KBM-7 (cell line): ENCODE measurements at places on chromosomes 5 and 9.

DNA sequence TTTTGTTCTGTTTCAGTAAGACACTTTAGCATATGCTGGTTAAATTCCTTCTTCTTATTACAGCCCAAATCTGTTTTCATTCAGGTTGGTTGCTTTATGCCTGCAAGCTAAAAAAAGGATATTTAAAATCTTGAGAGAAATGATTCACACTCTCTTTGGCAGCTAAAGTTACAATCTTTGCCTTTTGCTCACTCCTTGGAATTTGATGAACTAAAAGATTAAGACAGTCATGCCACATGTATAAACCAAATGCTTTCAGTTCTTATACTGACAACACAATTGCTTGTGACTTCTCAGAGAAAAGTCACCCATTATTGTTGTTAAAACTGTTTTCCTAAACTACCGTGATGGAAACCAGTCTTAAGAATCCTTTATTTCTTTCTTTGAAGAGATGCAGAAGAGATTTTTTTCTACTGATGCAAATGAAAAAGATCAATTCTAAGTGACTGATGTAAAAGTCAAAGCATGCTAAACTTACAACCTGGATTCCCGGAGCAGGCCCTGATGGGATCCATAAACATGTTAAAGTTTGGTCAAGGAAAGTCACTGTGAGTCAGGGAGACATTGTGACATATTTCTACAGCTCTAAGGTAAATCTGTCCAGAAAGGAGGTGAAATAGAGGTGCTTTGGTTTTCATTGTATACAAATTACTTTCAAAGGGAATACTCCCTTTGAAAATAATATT, 144.2 kb upstream of the CDH10 start:
- DNase-seq: no peak

DNA sequence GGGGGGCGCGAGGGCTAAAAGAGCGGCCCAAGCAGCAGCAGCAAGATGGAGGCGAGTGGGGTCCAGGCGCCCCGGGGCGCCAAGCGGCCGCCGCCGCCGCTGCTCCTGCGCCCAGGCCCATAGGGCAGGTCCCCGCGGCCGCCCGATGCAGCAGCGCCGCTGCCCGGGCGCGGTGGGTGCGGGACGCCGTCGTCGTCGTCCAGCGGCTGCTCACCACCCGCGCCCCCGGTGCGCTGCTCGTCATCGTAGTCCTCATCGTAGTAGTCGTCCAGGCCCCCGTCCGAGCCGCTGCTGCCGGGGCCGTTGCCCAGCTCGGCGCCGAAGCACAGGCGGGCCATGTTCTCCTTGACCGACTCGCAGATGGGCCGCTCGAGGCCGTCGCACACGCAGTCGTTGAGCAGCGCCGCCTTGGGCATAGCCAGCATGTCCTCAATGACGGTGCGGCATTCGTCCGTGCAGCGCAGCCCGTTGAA, 1.5 kb downstream of the GAS1 start:
- no peak for DNase-seq

DNA sequence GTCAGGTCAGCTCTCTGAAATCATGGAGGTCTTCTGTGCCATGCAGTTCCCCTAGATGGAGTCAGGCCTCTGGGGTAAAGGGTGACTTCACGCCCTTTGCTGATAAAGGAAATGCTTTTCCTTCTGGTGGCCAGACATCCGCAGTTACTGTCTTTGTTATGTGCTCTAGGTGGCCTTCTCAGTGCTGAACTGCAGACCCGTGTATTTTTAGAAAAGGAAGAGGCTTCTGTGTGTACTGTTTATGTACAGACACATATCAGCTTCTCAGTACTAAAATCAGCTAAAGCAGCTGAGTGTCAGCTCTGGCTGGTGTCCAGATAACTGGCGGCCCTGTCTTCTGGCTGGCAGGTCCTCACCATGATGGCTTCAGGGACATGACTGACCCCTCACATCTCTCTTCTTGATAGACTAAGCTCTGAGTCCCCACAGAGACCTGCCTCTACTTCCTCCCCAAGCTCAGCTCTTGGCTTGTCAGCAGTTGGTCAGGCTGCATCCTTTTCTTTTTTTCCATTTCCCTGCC, 75.3 kb downstream of the ARHGAP26 start:
- DNase-seq: peak; percentile 34

DNA sequence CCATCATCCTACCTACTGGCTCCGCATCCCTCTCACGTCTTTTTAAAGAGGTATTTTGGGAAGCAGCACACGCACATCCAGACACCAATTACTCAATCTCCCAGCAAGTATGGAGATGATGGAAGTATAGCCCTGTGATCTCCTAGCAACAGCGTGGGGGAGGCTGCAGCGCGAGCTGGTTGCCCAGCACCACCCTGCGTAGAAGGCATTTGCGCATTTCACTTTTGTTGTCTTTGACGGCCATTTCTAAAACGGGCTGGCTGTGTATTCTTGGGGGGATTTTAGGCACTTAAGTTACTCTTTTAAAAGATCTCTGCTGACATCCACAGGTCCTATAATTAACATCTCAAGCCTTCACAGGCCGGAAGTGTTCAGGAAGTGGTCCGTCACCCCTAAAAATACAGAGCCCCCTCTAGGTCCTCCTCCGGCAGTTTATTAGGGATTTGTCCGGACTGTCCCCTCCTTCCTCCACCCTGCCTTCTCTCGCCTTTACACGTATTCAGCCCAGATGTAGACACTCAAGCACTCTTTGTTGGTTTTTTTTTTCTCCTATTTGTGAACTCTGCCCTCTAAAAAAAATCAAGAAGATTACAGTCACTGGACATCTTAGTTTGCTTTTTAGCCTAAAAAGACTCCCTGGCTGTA, 371.4 kb downstream of the NTRK2 start:
- no peak for DNase-seq

DNA sequence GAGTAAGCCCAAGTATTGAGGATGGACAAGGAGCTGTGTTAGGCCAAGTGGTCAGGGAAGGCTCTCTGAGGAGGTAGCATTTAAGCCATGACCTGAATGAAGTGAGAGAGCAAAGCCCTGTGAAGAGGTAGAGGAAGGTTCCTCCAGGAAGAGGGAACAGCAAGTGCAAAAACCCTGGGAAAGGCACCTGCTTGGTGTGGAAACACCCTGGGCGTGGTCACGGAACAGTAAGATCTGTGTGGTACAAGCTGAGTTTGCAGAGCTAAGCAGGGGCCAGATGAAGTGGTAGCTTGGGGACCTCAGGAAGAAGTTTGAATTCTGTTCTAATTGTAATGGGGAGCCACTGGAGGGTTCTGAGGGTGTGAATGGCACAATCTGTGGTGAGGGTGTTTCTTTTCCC, 310.2 kb downstream of the ARHGAP26 start:
- DNase-seq: no peak

GRCh38 chr9:127959398-127959797, 21.4 kb downstream of the EEIG1 start:
- DNase-seq: no peak

DNA sequence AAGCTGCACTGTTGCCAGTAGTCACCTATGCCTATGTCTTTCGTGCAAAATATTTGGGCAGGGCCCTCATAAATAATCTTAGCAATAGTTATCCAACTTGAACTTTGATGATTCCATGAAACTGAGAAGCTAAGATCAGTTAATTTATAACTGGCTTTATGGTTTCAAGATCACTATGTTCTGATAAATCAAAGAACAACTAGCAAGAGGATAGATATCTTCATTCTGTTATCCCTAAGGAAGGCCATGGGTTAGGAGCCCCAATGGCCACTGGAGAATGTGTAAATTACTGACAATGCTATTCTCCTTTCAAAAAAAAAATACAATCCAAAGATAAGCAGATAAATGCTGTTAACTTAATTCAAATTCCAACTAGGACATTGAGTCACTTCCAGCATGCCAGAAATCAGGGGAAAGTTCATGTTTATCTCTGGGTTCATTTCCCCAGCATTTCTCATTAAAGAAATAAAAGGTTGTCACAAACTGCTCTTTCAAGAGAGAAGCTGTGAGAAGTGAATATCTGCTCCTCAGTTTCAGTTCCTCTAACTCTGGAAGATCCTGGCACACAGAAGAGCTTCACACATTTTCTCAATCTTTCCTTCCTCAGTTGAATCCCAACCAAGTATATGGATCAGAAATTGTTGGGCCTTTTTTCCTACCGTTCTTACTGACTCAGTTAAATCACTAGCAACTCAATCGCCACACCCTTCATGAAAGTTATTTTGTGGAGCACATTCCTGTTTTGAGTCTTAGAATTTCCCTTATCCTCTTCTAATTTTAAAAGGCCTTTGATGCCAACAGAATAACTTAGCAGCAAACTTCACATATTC, 59.6 kb upstream of the SLC1A1 start:
- DNase-seq: no peak

GRCh38 chr5:77960863-77961396, 184.8 kb upstream of the TBCA start:
- DNase-seq: peak; percentile 19
